ENCODE measurements at places on chromosomes 5 and 9.

GRCh38 chr5:54821445-54822323, 163.7 kb downstream of the ESM1 start:
- DNase-seq: no peak

DNA sequence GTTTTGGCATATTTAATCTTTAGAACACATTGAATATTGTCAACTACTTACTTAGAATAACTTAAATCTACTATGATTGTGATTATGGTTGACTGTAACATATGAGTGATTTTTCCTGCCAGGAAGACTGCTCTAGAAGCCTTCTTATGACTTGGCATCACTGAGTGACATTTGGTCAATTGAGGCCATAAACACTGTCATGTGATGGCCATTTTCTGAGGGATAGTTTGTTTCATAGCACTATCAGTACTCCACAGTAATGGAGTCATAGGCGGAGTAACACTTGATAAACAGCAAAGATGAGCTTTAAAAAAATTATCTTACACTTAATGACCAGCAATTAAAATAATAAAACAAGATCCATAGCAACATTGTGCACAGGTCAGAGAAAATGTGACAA, 31.0 kb downstream of the C9orf40 start:
- no peak for DNase-seq

DNA sequence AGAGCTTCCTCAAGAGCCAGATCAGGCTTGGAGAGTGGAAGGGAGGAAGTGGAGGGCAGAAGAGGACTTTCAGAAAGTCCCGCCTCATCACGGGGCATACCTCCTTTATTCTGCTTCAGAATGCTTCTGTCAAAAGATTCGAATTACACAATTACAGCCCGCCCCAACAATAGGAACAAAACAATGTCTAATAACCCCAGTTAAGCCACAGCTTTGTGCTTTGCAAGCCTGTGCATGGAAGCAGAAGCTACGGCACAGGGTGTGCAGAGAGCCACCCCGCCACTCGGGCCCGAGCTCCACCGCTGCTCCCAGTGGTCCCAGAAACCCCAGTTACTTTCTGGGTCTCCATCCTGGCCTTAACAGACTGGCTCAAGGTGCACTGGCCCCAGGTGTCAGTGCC, 23.5 kb downstream of the HNRNPH1 start:
- DNase-seq: no peak

GRCh38 chr9:88302579-88303324, 85.5 kb upstream of the SPIN1 start:
- DNase-seq: no peak

GRCh38 chr5:144042156-144042555, 128.3 kb downstream of the YIPF5 start:
- no peak for DNase-seq

DNA sequence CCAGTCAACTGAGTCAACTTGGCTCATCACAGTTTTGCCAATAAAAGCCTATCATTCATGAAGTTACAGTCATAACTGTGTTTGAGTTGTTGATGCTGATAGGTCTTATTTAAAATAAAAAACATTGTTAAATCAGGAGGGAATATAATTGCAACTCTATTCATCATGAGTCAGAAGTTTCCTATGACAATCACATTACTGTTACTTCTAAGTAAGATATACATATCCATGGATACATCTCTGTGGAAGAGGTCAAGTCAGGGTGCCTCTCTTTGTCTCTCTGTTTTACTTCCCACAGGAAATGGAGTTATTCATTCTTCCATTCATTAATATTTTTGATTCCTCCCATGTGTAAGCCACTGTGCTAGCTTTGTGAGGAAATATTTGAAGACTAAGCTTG, 2015.4 kb upstream of the WWC1 start:
- no peak for DNase-seq

DNA sequence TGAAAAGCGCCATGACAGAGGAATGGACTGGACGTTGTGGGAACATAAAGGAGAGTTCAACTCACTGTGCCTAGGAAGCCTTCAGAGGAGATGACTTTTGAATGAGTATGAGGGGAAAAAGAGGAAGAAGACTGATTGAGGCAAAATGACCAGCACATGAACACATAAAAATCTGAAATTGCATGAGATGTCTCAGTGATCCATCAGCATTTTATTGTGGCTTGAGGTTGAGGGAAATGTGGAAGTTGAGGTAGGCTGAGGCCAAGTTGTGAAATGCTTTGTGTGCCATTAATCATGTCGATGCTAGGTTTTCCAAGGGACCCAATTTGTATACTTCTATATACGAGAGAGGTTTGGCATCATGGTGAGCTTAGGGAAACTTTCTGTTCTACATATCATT, 140.9 kb upstream of the TLX3 start:
- DNase-seq: no peak

DNA sequence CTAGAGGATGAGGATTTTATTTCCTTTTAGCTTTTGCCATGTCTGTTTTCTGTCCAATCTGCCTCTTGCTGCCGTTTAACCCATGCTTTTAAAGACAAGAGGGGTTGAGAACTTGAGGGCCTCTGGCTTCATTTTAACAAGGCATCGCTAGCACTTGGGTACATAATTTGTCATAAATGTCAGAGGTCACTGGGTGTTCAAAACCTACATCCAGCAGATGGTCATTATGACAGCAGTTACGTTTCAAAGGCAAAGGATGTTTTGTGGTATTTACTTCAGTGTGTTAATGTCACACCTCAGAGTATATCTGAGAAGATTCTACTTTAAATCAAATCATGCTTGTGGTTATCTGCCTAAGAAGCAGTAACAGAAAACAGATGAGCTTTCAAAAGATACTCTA, 918.3 kb downstream of the NR2F1-AS1 start:
- no peak for DNase-seq

GRCh38 chr5:113598926-113599325, 85.4 kb downstream of the YTHDC2 start:
- no peak for DNase-seq

DNA sequence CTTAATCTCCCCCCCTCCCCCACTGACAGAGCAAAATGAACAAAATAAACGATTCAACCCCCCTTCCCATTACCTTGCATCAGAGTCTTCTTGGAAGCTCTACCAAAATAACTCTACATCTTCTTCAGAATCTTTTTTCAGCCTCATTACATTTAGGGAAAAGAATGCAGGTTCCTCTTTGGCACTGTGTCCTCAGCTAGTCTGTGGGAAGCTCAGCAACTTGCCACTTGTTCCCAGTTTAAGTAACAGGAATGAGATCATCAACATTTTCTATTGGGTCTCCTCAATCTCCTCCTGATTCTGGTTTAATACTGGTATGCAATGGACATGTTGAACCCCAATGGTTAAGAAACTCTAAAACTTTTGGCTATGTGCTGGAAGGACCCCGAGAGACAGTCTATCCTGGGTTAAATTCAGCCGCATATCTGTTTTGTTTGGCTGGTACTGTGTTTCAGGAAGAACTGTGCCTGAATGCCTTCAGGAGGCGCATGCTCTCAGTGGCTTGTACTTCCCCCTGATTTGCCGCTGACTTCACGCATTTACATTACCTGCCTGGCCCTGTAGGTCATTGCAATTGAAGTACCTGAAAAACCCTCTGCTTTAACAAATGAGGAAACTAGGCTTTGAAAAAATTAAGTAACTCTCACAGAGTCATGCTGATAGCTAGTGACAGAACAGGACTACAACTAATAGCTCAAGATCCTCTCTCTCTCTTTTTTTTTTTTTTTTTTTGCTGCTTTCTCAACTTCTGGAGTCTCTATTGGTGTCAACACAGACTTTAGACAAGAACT, 78.1 kb upstream of the HMHB1 start:
- DNase-seq: no peak

DNA sequence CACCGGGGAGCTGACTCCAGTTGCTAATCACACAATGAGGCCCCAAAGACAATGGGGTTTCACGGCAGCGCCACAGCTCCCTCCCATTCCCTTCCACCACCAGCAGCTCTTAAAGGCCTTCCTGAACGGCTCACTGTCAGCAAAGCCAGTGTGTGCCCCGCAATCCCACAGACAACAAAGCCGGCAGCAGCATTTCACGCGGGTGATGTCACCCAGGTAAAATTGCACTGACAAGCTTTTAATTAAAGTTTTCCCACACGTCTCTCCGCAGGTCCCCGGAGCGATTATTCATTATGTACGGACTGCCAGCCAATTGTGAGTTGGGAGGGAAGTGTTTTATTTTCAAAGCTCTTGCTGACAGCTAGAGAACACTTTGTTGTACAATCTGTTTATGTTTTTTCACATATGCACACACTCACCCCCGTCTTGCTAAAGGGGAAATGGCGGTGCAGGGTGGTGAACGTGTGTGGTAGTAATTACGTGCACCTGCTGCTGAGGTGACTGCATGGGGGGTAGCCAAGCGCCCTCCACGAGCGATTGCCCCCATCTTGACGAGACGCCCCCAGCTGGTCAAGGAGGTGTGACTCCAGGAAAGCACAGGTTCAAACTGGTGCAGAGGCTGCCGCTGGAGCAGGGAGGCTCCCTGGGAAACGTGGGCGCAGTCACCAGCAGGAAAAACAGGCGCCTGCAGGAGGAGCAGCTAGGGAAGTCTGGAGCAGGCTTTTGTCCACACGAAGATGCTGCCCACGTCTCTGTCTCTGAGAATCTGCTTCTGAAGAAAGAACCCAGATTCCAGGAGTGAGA, 65.0 kb downstream of the IRX2 start:
- DNase-seq: no peak

DNA sequence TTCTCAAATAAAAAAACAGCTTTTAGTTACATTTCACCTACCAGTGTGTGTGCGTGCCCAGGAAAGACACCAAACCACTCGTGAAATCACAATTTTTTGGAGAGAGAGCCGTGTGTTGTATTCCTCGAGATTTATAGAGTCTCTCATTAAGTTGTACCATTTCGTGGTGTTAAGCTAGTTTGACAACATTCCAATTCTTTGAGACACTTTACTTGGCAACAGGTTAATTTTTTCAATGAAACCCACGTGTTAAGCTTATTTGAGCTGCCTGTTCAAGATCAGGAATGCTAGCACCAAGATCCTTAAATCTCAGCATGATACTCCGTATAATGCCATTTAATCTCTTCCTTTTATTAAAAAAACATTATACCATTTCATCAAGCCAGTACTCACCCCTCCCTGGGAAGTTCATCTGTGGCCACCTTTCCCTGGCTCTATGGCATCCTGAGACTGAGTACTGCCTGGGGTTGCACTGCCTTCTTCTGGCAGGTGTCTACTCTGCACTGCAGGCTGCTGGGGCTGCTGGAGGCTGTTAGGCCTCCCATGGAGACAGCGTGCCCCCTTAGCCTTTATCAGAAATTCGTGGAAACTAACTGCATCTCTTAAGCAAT, 143.7 kb downstream of the ARHGAP26 start:
- no peak for DNase-seq

GRCh38 chr9:25224309-25224708, 453.9 kb downstream of the TUSC1 start:
- no peak for DNase-seq

- no peak for DNase-seq
Observed at GRCh38 chr9:134267881-134268724, 58.2 kb upstream of the RXRA start.

GRCh38 chr5:39947657-39948056, 522.9 kb upstream of the DAB2 start:
- no peak for DNase-seq

DNA sequence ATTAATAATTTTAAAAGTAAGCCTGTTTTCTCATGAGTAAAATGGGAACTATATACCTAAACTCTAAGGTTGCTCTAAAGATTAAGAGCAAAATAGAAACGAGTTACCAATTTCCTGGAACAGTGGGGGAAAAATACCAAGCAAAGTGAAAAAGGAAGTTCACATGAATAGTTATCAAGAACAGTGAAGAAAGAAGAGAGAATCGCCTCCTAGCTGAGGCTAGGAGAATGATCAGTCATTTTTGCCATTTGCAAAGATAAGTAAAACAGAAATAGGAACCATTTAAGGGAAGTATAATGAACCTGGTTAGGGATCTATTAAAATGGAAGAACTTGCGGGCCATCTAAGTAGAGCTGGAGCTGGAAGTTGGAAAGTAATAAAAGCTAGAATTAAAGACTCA, 50.7 kb downstream of the P4HA2 start:
- no peak for DNase-seq

DNA sequence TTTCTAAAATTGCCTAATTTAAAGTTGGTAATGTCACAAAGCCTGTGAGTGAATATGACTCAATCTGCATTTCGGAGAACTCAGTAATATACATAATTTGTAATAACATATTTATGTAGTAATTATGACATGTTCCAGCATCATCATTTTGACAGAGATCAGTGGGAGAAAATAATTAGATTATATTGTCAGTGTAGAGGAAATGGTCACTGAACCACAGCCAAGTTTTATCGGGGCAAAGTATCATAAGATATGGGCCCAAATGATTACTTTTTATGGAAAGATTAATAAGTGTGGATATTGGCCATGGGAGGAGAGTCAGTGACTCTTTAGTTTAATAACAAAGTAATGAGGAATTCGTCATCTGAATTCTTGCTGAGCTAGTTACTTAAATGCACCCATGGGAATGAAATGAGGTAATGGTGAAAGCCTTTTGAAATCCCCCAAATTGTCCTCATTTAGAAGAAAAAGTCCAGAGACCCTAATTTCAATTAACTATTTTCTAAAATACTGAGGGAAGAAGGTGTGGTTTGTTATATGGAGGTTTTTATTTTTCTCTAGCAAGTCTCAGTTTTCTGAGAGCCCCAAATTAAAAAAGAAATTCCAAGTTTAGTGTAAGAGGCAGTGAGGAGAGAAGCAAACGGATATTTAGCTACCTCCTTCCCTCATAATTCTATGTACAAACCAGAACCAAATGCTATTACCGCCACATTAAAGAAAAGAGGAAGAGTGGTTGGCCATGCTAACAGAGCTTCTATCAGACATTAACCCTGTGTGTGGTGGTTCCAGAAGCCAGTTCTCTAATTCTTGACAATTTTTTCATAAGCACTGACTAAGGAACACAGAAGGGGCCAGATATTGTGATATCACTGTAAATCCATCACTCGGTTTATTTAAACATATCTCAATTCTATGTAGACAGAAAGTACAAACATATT, 37.7 kb upstream of the MRPS30 start:
- no peak for DNase-seq

DNA sequence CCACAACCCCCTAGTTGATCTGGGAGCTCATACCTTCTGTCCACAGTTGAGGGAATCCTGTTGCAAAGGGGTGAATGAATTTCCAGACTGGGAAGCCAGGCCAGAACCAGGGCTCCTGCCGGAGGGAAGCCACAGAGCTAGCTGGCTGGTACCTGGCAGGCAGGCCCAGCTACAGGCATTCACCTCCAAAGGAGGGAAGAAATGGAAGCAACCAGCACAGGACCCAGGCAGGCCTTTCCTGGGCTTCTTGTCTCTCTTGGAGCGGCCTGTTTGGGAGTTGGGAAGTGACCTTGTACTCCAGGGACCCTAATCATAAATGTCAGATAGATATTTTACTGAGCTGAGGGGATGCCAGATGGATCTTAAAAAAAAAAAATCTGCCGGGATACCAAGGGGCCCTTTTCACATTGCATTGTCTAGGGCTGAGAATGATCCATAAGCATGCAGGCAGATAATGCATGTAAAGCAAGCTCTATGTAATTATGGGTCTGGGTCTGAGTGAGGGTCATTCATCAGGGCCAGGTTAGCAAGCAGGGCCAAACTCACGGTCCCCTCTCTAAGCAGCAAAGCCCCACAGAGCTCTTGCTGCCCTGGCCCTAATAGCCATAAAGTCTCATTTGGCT, 8.4 kb downstream of the NR2F1 start:
- DNase-seq: no peak

- no peak for DNase-seq
Observed at GRCh38 chr9:77505232-77505631, 142.9 kb downstream of the GNA14 start.
